Chondrocyte (in vitro differentiated cells): ENCODE measurements at places on chromosomes 1 and 21. TPM values are rescaled to one million over a fixed set of nuclear protein-coding genes. Genes with fewer than 3 reads are reported as not detected.
A peak's percentile ranks its signal among the peaks of the same experiment; 100 is the strongest.

The SLC35F3 gene
- not detected in 3 replicates for total RNA-seq

DNA sequence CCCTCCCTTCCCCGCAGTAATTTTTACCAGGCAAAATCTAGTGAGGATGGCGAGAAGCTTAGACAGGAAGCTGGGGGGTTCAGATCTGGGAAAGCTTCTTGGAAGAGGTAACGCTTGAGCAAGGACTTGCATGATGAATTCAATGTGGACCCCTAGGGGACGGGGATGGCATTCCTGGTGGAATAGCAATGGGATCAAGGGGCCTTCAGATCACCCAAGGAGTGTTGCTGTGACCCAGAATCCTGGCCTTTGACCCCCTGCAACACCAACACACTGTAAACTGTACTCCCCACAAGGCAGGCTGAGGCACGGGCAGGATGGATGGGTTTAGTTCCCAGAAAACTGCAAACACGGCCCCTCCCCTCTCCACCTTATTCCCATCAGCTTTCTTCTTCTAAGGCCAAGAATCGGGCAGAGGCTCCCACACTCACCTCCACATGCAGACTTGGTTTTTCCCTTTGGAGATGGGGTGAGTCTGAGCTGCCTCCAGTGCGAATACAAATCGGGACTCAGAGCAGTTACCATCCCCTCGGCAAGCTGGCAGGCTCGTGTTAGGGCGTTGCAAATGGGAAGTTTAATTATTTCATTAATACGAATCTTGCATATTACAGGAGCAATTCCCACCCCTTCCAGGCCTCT, 20.1 kb downstream of the DISP3 start:
- DNase-seq = no peak

The LMOD1 gene
- total RNA-seq = 17.7 to 83.6 TPM (median 80.5 TPM) in 3 replicates

- DNase-seq = peak; percentile 93
These were observed at the start of gene SLX9 for GRCh38 chr21:44939532-44940115. Gene SLX9 (plus strand): TSS chr21:44940029. CDS start chr21:44940058, 29 bp downstream.

DNA sequence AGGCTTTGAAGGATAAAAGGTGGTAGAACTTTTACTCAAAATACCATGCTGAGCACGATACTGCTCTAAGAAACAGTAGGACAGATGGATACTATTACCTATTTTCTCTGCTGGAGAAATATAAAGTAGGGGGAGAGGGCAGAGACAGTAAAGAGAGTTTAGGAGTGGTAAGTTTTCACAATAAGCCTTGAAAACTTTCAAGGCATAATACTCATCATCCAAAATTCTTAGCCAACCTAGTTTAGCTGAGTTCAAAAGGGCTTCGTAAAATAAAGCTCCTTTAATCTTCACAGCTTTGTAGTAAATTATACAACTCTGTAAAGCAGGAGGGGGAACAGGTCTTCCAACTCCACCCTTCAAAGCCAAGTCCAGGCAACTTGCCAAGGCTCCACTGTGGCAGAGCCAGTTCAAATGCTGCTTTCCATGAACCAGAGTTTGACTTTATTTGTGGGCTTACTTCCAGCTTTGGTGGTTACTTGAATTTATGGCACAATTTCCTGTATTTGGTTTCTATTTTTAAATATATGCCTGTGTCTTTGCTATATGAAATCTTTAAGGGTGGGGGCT, 15.5 kb downstream of the TEX38 start:
- no peak for DNase-seq

The RGS13 gene
- not detected in 3 replicates for total RNA-seq

The PLEKHN1 gene
- 0.17 to 0.73 TPM (median 0.38 TPM) in 3 replicates for total RNA-seq

DNA sequence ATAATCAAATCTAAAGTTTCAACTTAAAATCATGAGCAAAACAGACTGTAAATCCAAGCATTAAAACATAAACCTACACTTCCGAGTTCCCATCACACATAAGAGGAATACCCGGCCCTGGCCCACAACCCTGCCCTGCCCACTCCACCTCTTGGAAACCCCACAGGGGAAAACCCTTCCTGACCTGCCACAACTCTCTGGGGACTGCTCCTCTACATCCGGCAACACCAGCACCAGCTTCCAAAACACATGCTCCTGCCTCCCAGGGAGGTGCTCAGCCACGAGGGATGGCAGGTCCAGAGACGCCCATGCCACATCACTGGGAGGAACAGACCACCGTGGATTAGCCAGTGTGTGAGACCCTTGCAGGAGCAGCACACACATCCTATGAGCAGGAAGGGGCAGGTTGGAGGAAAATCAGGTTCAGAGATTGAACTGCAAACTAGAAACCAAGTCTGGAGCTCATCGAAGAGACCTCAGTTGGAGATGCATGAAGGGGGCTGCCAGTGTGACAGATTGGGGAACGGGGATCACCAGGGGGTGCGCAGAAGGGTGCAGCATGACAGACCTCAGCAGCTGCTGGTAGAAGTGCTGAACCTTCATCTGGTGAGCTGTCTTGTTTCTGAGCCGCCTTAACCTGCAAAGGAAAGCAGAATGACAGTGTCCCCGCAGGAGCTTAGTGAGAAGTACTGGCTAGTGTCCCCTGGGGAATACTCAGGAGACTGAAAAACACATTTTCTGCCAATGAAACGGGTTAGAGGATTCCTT, 25.8 kb upstream of the LSS start:
- no peak for DNase-seq

DNA sequence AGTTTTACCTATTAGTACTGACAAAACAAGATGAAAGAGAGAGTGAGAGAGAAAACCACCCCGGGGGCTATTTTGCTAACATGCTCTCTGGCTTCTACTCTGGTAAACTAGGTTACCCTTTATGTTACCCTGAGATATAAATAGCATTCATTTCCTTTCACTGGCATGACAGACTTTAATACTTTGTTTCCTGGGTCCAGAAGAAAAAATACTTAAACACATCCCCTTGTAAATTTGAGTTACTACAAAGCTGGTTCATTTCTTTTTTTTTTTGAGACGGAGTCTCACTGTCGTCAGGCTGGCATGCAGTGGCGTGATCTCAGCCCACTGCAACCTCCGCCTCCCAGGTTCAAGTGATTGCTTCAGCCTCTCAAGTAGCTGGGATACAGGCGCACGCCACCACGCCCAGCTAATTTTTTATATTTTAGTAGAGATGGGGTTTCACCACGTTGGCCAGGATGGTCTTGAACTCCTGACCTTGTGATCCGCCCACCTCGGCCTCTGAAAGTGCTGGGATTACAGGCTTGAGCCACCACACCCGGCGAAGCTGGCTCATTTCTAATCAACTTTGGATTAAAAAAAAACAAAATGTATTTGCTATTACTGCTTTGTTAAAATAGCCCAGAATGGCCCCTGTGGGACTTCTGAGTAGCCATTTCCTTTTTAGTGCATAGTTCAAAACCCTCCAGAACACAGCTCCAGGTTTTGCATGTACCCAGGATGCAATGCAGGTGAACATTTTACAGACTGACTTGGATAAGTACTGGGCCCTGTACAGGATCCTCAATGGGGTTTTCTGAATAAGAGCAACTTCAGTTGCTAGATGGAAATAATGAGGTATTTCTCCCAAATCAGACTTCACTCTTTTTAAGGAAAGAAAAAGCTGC, 20.6 kb downstream of the INPP5B start:
- peak; percentile 27 for DNase-seq

GRCh38 chr1:43232482-43232881, 37.3 kb upstream of the TMEM125 start:
- DNase-seq = no peak

DNA sequence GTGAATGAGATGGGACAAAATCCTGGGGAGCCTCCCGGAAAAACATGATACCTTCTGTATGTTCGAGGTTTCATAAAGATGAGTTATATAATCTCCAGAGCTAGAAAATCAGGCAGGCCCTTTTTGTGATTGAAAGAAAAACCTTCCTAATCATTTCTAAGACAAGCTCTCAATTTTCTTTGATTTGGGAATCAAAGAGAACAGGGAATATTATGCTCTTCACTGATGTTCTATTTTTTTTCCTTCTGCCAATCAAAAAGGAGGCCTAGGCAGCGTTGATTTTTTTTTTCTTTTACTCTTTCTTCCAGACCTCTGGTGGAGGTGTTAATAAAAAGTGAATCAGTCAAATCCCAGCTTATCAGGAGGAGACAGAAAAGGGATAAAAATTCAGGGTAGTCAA, 34.5 kb downstream of the DIRAS3 start:
- DNase-seq = no peak

DNA sequence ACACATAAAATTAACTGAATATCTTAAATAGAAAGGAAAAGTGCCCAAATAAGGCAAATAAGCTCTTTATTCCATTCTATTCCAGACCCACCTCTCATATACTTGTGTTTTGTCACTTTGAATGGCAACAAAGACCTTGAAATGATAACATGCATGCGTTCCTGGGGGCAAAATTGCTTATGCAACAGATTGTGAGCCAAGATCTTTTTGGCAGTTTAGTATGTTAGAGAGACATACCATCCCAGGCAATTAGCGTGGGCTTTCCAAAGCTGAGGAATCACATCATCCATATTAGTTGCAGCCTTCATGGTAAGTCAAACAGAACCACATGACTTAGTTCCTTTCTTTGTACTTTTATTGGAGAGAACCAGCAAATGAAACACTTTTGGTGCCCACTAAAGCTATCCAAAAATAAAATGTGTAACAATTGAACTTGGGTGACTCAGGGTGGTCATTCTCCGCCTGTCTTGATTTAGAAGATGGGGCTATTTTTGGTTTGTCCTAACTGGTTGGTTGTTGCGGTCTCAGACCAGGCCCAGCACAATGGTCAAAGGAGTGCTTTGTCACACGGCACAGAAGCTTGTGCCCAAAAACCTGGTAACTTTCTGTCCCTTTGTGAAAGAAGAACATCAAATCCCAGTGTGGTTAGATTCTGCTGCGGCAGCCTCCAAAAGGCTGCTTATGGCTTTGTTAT, 68.7 kb upstream of the ATF3 start:
- DNase-seq = no peak

DNA sequence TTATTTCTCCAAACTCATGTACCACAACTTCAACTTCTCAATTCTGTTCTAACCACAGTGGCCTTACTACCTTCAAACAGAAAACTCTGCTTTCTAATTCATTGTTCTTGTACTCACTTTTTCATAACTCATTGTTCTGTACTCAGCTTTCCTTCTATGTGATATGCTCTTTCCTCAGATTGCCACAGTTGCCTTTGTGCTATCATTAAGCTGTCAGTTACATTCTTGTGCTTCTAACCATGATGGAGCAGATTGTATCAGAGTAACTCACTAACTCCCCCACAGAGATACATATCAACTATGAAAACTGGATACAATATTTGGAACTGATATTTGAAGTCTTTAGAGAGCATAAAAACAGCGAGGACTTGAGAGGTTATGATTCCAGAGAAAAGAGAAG, 1213.7 kb downstream of the KCNT2 start:
- DNase-seq = no peak

GRCh38 chr21:35178827-35179226, 129.7 kb upstream of the RUNX1 start:
- DNase-seq = no peak

DNA sequence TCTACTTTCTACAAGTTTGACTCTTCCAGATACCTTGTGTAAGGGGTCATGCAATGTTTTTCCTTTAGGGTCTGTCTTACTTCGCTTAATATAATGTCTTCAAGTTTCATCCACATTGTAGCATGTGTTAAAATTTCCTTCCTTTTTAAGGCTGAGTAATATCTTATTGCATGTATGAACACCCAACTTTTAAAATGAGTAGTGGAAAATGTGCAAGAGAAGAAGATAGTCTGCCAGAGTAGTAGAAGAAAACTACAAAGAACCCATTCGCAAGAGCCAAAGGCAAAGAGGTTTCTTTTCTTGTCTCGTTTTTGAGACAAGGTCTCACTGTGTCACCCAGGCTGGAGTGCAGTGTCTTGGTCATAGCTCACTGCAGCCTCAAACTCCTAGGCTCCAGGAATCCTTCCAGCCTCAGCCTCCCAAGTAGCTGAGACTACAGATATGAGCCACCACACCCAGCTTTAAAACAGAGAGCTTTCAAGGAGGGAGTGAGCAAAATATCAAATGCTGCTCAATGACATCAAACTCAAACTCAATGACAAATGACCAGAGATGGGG, 9.4 kb downstream of the IL23R start:
- DNase-seq = no peak

- no peak for DNase-seq
These were observed 3.5 kb downstream of the FUBP1 start for GRCh38 chr1:77975386-77975785.

The C1orf122 gene
- 72.6 to 80.0 TPM (median 76.1 TPM) in 3 replicates for total RNA-seq

- DNase-seq = no peak
These were observed 359.0 kb upstream of the PTBP2 start for GRCh38 chr1:96362623-96363022.

The ETV3L gene
- not detected in 3 replicates for total RNA-seq

The RNU1-1 gene
- 1,438 to 1,620 TPM (median 1,579 TPM) in 3 replicates for total RNA-seq

- no peak for DNase-seq
These were observed 7.2 kb downstream of the MTARC2 start for GRCh38 chr1:220755309-220755708.

DNA sequence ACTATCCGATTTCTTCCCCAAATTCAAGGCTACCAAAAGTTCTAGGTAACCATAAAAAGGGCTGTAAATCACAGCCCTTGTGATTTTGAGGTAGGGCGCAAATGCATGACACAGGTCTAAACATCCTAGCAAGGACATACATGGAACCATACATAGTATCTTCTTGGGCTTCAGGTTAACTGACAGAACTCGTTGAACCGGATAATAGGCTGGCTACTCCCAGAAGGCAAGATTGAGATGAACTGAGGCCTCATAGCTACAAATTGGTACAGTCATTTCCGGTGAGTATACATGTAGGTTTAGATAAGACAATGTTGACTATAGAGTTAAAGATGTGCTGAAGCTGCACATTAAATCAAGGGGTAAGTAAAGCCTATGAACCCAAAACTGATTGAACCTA, 27.3 kb upstream of the TP53BP2 start:
- no peak for DNase-seq

The NEGR1 gene
- 6.4 to 9.0 TPM (median 7.7 TPM) in 3 replicates for total RNA-seq

The HUNK gene
- 0.92 to 1.7 TPM (median 1.6 TPM) in 3 replicates for total RNA-seq

DNA sequence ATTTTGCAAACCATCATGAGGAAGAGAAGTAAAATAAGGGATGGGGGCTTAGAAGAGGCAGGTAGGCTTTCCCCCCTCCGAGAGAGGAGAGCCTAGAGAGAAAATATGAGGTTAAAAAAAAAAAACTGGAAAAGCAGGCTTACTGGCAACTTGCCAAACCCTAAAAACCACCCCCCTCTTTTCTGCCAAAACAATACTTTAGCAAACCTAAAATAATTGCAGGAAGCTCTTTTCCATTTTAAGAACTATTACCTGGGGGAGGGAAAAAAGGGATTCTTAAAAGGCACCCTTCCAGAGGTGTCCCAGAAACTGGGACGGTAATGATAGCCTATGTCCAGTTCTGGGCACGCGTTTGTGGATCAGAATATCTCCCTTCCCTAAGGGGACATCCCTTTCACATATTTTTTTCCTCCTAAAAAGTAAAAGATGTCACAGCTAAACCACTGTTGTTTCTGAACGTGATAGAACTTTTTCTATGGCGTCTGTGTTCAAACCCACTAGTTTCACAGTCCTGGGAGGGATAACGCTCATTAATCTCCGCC, 1.1 kb upstream of the NFIA start:
- no peak for DNase-seq
